ENCODE measurements at places on chromosomes 1 and 21. TPM values are rescaled to one million over a fixed set of nuclear protein-coding genes. Genes with fewer than 3 reads are reported as not detected.

TNFAIP8L2 gene
- 2.9 TPM for polyA plus RNA-seq

PPIAL4G gene
- polyA plus RNA-seq = not detected

HES4 gene
- polyA plus RNA-seq = 20.5 TPM

LMNA gene
- 114 TPM for polyA plus RNA-seq

TRIM45 gene
- 15.8 TPM for polyA plus RNA-seq

LINGO4 gene
- polyA plus RNA-seq = not detected

RGS1 gene
- polyA plus RNA-seq = 5.0 TPM

TMEM125 gene
- polyA plus RNA-seq = 19.1 TPM

DDR2 gene
- 91.3 TPM for polyA plus RNA-seq

RBM8A gene
- 186 TPM for polyA plus RNA-seq

GRCh38 chr1:56439610-56440264, 139.6 kb downstream of the PLPP3 start:
- no peak for DNase-seq

DNA sequence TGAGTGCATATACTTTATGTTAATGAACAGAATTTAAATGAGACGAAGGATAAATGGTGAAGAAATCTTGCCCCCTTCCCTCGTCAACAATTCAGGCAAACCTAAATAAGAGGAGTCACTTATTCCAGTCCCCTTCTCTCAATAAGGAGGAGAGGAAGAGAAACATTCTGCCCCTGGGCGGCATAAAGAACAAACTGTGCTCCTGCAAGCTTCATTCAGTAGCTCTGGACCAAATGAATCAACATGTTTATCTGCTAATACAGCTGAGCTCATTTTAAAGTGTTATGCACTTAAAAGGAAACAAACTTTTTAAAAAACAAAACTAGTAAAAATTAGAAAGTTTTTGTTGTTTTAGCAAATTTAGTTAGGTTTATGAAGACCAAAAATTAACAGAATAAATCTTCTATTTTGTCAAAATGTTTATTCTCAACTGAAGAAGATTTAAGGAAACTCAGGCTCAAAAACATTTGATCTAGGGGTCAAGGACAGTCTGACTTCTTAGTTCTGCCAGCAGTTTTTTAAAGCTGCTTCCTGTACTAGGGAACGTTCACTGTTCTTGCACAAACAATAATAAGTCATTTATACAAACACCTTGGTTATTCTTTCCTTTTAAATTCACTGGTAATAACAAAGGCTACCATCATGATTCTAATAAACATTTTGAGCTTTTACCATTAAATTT, 58.3 kb downstream of the AKT3 start:
- no peak for DNase-seq

GRCh38 chr1:42319871-42320484, 15.1 kb downstream of the FOXJ3 start:
- DNase-seq = no peak

DNA sequence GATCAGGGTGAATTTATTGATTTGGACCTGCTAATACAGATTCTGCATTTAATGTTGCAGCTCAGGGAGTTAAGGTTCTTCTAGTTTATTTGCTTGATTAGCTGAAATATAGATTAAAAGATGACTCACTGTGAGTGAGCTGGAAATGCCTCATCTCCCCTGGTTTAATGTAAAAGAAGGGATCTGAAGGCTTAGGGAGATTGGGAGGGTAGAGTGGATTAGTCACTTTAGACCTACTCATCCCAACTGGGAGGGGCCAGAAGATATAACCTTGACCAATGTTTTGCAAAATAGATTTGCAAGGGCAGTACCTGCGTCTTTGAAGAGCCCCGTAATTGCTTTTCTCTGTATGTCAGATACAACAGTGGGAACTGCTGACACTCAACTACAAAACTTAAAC, 922.8 kb upstream of the ADGRL4 start:
- DNase-seq = no peak

DNA sequence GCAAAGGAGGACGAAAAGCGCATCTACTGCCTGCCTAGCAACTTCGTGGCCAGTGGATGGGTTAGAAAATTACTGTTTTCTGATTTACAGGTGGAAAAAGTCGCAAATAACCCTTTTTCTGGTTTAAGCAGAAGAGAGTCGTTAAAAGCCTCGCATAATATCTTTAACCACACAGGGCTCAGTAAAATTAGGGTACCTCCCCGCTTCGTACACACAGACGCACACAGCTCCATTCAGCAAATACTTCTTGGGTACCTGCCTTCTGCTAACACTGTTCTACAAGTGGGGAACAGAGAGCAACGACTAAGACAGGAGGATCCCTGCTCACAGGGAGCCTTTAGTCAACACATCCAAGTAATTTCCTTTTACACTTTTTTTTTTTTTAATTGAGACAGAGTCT, 704 bp downstream of the ALG6 start:
- DNase-seq = peak; percentile 12

GRCh38 chr1:67642629-67643028, 42.4 kb upstream of the GADD45A start:
- DNase-seq = no peak

DNA sequence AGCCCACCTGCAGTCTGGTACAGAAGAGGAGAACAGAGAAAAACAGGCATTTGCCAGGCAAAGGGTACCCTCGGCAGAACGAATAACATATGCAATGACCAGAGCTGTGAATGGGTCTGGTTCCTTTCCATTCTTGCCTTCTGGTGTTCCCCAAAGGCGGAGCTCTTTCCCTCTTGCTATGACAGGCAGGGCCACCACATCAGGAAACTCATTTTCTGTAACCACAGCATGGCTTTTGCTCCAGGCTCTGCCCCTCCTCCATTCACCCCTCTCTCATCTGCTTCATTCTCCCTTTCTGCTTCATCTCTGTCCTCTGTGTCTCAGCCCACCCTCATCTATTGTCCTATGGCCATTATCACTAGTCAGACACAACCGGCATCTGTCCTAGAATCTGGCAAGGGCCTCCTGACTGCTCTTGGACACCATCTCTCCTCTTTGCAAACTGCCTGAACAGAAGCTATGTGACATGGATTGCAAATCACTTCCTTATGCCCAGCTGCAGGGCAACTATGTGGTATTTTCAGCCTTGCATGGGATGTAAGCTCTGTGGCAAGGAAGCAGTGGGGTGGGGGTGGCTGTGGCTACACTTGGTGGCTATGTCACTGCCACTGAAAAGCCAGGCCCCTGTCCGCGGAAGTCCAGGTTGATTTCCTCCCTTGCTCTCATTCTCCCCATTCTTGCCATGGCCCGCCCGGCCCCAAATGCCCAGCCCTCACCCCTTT, 78.8 kb upstream of the ABCD3 start:
- DNase-seq = no peak

DNA sequence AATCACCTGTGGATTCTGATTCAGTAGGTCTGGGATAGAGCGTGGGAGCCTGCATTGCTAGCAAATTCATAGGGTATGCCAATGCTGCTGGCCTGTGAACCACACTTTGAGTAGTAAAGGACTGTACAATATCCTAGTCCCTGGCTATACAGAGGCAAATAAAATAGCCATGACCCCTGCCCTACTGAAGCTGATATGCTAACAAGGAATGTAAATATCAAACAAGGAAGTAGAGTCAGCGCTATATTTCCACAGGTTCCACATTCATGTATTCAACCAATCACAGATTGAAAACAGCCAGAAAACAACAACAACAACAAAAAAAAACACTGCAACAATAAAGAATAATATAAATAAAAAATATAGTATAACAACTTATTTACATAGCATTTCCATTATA, 77.8 kb downstream of the TM2D1 start:
- no peak for DNase-seq

GRCh38 chr1:165855010-165855838, 27.8 kb downstream of the UCK2 start:
- no peak for DNase-seq

- no peak for DNase-seq
These were observed 272.5 kb downstream of the RRAGC start for GRCh38 chr1:38586993-38587646.

DNA sequence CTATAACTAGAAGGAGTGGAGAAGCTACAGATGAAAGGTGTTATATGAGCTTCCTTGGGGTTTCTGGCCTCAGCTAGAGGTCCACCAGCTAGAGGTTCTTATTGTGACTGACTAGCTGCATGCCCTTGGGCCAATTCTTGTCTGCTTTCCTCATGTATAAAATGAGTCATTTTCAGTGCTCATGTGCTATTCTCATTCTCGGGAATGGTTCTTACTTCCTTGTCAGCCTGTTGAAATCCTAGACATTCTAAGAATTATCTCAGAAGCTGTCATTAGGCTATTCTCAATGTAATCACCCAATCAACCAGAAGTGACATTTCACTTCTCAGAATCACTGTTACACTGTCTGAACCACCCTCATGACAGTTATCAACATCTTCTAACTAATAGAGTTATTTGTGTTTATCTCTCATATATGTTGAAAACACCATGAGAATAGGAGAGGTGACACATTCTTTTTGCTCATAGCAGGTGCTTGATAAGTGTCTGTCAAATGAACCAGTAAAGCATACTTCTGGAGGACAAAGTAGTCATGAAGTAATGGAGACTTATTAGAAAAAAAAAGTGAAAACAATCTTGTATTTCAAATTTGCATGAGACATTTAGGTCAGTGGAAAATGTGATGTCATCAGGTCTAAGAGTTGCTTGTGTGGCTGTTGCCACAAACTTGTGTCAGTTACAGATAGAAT, 122.8 kb upstream of the IVNS1ABP start:
- DNase-seq = no peak

- DNase-seq = no peak
These were observed 64.9 kb downstream of the FHAD1 start for GRCh38 chr1:15311880-15312279.

- no peak for DNase-seq
These were observed 13.4 kb downstream of the SPOCD1 start for GRCh38 chr1:31802190-31803150.

DNA sequence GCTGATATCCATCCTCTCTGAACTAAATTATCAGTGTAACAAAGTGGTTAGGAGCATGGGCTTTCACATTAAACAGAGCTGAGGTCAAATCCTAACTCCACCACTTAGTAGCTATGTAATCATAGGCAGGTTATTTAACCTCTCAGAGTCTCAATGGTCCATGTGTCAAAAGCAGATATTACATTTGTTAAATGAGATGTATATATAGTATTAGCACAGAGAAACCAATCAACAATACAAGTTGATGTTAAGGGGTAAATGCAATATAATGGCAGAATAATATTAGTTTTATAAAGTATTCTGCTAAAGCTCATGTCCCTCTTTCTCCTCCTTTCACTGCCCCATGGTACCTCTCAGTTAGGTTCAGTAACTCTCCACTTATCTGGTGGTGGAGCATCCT, 27.2 kb downstream of the DBT start:
- no peak for DNase-seq

DNA sequence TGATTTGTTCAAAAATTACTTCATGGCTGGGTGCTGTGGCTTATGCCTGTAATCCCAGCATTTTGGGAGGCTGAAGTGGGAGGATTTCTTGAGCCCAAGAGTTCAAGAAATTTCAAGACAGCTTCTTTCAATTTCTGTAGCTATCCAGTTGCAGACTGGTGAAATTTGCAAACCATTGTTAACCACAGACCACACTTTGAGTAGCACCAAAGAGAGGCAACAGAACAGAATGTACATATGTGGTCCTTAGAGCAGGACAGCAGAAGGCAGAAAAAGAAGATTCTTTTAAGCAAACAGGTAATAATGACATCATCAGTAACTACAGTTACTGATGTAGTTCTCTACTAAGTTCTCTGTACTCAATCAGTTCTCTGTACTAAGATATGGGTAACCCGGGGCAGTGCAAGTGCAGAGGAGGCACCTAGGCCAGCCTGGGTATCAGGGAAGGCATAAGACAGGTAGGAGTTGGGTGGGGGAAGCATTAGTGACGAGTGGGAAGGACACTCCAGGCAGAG, 5.5 kb upstream of the KLF17 start:
- no peak for DNase-seq

DNA sequence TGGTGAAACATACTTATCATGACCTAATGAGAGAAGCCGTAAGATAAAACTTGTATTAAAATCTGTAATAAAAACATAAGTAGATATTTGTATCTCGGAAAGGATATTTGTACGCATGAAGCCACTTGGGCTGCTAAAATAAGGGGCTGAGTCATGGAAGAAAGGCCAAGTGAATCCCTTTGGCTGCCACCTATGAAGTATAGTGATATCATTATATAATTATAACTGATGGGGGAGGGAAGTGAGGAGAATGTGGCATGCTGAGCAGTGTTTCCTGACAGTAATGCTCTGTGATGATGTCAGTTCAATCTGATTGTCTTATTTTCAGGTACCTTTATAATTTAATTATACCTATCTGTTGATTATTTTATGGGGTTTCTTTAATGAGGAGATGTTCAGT, 13.6 kb downstream of the RWDD3 start:
- DNase-seq = no peak

DNA sequence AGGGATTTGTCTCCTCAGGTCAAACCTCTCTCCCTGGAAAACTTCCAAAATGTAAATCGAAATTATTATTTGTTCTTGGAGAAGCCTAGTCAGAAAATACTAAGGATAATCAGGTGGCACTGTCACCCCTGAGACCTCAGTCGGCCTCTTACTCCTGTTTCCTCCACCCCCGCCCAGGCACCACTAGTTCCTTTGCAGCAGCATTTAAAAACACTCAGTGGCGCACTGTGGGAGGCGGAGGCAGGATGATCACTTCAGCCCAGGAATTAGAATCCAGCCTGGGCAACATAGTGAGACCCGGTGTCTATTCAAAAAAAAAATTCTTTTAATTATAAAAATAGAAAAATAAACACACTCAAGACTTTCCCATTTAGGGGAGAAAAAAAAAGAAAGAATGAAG, 18.0 kb upstream of the IFNAR2 start:
- DNase-seq = no peak

GRCh38 chr1:162397039-162397448, 14.9 kb downstream of the SH2D1B start:
- no peak for DNase-seq

GRCh38 chr21:22725436-22725835, 1727.2 kb downstream of the NCAM2 start:
- DNase-seq = no peak

DNA sequence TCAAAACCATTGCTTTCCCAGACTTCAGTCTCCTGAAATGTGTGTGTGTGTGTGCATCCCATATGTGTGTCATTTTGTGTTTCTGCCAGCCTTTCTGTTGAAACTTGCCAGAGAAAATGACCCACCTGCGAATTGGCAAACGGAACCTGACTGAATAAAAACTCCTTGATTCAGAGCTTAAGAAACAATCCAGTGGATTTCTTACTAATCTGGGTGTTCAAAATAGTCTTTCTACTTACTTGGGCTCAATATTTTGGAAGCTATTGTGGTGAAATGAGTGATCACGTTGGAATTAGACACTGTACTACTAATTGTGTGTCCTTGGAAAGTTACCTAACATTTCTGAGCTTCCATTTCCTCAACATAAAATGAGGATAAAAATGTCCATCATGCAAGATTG, 138.9 kb upstream of the ERG start:
- DNase-seq = no peak

- no peak for DNase-seq
These were observed 1.3 kb downstream of the NCMAP start for GRCh38 chr1:24557220-24557619.

- no peak for DNase-seq
These were observed 45.1 kb downstream of the FASLG start for GRCh38 chr1:172704001-172704400.

All from left renal pelvis (tissue), 4 donors.